ENCODE measurements at places on chromosomes 6 and 20.

GRCh38 chr6:74749211-74750147 lies 456.4 kb downstream of the COL12A1 start:
- no peak overlapping the region for H3K4me3 ChIP-seq
- no peak for DNase-seq
- peaks cover 8% of the 10 kb centered on the region for H3K4me1 ChIP-seq
- no peaks in the 10 kb centered on the region for H3K27me3 ChIP-seq
- no peaks in the 10 kb centered on the region for H3K36me3 ChIP-seq

DNA sequence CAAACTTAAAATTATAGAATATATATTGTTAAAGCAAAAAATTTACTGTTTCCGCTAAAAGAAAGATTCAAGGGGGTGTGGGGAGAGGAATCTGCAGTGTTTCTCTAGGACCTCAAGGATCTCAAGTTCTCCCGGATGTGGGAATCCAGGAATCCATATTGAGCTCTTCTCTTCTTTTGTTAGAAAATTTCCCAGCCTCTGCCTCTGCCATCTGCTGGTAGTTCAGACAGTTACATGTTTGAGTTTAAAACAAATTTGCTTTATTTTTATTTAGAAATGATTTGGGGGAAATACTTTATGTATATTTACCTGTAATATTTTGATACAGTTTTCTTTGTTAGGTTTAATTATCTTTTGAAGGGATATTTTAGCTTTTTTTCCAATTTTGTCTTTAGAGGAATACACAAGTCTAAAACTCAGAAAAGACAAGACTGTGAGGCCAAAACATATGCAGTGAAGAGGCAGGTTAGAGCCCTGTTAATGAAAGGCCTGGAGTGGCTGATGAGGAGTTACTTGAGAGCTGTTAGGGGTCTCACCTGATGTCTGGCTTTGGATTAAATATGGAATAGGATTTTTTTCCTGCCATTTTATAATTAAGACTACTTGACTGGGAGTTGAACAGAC lies 268.8 kb downstream of the ARID1B start:
- no peak overlapping the region for H3K27ac ChIP-seq
- no peaks in the 10 kb centered on the region for H3K27me3 ChIP-seq
- no peaks in the 10 kb centered on the region for H3K36me3 ChIP-seq
- H3K4me3 ChIP-seq, result no peak overlapping the region
- DNase-seq, result no peak
- H3K4me1 ChIP-seq, result peaks cover 37% of the 10 kb centered on the region

DNA sequence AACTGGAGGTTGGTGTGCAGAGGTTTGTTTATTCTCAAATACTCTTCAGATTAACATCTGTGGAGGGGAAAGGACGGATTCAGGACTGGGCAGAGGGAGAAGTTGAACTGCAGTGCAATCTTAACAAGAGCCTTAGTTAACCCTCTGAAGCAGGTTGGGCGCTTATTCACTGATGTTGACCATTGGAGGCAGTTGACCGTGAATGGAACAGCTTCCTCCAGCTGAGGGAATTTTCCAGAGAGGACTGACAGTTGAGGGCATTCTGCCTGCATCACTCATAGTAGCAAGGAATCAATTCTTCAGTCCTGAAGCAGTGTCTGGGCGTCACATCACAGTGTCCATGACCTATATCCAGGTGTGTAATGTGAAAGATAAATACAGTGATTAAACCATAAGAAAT lies 80.9 kb downstream of the PLCB4 start:
- no peaks in the 10 kb centered on the region for H3K27me3 ChIP-seq
- DNase-seq, result no peak
- no peak overlapping the region for H3K4me3 ChIP-seq
- H3K36me3 ChIP-seq, result no peaks in the 10 kb centered on the region

- no peaks in the 10 kb centered on the region for H3K4me1 ChIP-seq
- H3K36me3 ChIP-seq, result no peaks in the 10 kb centered on the region
- H3K27me3 ChIP-seq, result no peaks in the 10 kb centered on the region
- no peak overlapping the region for H3K4me3 ChIP-seq
- DNase-seq, result no peak
Measured at GRCh38 chr6:31592396-31592771, 422 bp downstream of the NCR3 start.

GRCh38 chr6:126767711-126768110 lies 350.8 kb upstream of the RSPO3 start:
- no peak for DNase-seq
- no peaks in the 10 kb centered on the region for H3K36me3 ChIP-seq
- no peaks in the 10 kb centered on the region for H3K27me3 ChIP-seq
- no peaks in the 10 kb centered on the region for H3K4me1 ChIP-seq
- no peak overlapping the region for H3K4me3 ChIP-seq

- H3K27me3 ChIP-seq, result no peaks in the 10 kb centered on the region
- H3K4me3 ChIP-seq, result peak overlapping the region; percentile 95
- H3K4me1 ChIP-seq, result peaks cover 21% of the 10 kb centered on the region
- no peaks in the 10 kb centered on the region for H3K36me3 ChIP-seq
- H3K27ac ChIP-seq, result peak overlapping the region; percentile 99
- no peak for DNase-seq
Measured at GRCh38 chr6:53347921-53348370, 804 bp downstream of the ELOVL5 start.

- H3K36me3 ChIP-seq, result no peaks in the 10 kb centered on the region
- H3K27me3 ChIP-seq, result no peaks in the 10 kb centered on the region
- H3K4me3 ChIP-seq, result no peak overlapping the region
- no peak for DNase-seq
- H3K27ac ChIP-seq, result no peak overlapping the region
Measured at GRCh38 chr6:56951049-56951831, 3.7 kb upstream of the BEND6 start.

GRCh38 chr6:136720045-136720770 lies 72.1 kb downstream of the MAP3K5 start:
- peaks cover 17% of the 10 kb centered on the region for H3K4me1 ChIP-seq
- no peak for DNase-seq
- no peak overlapping the region for H3K27ac ChIP-seq
- no peak overlapping the region for H3K4me3 ChIP-seq

DNA sequence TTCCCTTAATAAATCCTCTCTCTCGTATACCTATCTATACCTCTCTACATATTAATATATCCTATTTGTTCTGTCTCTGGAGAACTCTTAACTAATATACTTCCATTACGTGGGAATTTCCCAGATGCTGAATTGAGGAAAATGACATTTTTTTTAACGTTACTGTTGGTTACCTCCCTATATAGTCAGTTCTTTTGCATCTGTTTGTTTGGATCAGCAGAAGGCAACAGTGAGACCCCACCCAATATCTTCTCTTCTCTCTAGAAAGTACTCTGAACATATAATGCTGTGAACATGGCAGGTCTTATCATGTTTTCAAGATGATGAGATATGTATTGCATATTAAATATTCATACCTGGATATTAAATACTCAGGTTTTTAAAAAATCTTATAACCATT lies 12.7 kb downstream of the RFPL4B start:
- no peak overlapping the region for H3K4me3 ChIP-seq
- H3K36me3 ChIP-seq, result no peaks in the 10 kb centered on the region
- DNase-seq, result no peak
- no peaks in the 10 kb centered on the region for H3K4me1 ChIP-seq
- H3K27ac ChIP-seq, result no peak overlapping the region
